Activated CD8-positive, alpha-beta memory T cell treated with anti-CD3 and anti-CD28 coated beads for 48 hours (primary cell): ENCODE measurements at places on chromosomes 4 and X.

GRCh38 chr4:41389356-41389755 lies 132.6 kb downstream of the UCHL1 start:
- DNase-seq: no peak

- no peak for DNase-seq
Observed at GRCh38 chr4:4763822-4764557, 95.5 kb upstream of the MSX1 start.

GRCh38 chr4:81684352-81684751 lies 212.6 kb upstream of the RASGEF1B start:
- no peak for DNase-seq

- DNase-seq: no peak
Observed at GRCh38 chr4:66911880-66912279, 633.4 kb downstream of the CENPC start.

GRCh38 chrX:133290076-133290475 lies 71.9 kb upstream of the TFDP3 start:
- no peak for DNase-seq

GRCh38 chr4:164946810-164947209 lies 30.6 kb downstream of the TRIM61 start:
- DNase-seq: no peak

GRCh38 chr4:110754716-110755115 lies 131.8 kb upstream of the PITX2 start:
- no peak for DNase-seq

DNA sequence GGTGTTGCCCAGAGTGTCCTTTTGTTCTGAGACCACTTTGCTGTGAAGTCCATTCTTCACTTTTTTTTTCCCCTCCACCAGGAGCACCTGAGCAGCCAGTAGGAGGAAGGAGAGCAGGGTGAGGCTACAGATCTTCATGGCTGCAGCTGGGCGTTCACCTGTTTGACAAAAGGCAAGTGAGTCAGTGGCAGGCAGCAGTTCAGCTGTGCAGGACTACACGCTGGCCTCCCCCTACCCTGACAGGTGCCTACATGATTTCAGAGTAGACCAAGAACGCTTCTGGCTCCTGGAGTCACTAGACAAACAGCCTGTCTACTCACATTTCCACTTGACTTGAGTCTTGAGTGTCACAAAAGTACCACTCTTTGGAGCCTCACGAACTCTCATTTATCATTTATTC lies 2.0 kb downstream of the FGFBP1 start:
- DNase-seq: no peak

DNA sequence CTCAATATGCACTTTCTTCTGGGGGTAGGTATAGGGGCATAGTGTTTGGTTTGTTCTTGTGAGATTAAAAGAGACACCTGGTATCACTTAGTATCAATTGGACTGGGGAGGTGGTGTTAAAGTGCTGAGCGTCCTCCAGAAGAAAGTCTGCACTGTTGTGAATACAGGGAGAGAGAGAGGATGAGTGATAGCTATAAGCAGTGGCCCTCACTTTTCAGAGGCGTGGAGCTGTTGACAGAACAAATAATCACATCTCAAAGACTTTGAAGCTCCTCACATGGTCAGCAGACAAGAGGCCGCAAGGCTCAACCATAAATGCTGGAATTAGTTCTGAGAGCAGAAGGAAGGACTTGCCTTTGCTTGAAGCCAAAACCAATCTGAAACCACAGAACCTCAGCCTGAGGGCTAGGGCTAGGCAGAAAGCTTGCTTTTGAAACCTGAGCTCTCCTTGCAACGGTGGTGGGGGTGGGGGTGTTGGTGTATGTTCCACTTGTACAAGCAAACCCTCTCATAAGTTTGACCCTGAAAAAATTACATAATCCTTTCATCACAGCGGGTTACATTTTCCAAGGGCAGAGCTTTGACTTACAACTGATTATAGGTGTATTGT lies 123.2 kb upstream of the SCML1 start:
- no peak for DNase-seq

GRCh38 chrX:153441981-153442380 lies 3.9 kb downstream of the TREX2 start:
- no peak for DNase-seq

DNA sequence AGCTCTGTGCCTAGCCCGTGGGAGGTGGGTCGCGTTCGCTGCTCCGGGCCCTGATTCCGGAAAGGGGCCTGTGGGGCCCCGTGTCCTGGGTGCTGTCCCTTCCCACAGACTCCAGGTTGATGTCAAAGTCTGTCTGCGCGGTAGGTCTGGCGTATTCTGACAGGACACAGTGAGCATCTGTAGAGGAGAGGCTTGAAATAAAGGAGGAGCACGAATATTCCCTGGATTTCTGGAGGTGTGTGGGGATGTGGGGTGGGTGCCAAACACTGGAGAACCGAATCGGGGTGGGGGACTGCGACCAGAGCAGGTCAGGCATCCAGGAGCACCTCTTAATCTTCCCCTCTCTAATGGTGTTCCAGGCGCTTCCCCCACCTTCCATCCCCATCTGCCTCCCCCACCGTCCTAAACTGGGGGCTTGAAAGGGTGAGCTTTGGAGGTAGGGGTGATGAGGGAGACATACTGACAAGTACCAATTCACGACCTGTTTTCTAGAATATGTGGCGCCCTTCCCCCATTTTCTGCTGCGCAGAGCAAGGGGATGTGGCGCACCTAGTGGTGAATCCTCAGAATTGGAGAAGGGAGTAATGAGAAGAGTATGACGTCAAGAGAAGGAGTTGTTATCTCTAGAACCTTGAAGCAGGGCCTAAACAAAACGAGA lies 877 bp downstream of the GPRASP1 start:
- no peak for DNase-seq

- no peak for DNase-seq
Observed at GRCh38 chrX:65608026-65608425, 59.4 kb upstream of the MSN start.

GRCh38 chrX:22078117-22078516 lies 46.0 kb downstream of the PHEX start:
- DNase-seq: no peak

DNA sequence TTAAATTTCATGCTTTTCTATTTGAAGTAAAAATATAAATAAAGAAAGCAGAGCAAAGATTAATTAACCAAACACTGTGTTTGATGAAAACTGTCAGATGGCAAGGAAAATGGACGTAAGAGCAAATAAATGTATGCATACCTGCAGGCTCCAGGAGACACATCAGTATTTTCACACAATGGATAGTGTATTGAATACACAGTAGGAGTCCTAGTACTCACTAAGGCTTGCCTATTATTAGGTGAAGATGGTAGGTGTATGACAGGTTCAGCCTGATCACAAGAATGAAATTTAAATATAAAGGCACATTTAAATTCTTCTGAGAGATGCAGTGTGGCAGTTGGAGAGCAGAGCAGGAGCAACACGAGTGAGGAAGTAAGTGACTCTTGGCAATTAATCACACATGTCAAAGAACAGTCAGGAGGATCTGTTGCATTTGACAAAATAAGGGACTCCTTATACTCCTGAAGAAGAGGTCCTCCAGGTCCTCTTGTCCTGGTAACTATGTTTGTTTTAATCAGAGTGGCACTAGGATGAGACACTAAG lies 106.0 kb upstream of the NDST4 start:
- DNase-seq: no peak

DNA sequence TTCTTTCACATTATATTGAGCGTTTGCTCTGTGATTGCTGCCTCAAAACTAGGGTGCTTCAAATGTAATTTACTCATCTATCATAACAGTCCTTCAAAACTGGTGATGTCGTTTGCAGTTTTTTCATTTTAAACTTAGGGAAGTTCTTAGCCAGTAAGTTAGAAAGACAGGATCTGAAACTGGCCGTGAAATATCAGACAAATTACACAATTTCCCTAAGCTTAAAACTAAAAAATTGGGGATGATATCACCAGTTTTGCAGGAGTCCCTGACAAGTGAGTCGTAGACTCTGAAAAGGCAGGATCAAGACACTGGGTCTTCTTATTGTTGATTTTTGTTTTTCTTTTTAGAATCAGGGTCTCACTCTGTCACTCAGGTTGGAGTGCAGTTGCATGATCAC lies 44.8 kb downstream of the MOB1B start:
- DNase-seq: no peak

DNA sequence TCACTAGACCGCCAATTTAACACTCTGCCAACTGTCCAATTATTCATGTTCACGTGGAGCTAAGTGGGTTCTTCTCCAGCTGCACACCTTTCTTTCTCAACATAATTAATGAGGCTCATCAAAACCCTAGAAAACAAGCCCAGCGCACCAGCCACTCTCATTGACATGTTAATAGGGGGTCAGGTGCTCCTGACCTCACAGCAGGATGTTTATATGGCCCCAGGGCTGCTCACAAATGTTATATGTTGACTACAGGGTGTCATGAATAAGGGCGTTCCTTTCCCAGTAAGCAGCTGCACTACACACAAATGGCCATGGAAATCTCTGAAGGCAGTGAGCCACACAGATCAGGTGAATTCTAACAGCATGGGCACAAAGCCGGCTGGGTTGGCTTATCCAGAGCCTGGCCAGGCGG lies 209.8 kb downstream of the MGST2 start:
- no peak for DNase-seq

DNA sequence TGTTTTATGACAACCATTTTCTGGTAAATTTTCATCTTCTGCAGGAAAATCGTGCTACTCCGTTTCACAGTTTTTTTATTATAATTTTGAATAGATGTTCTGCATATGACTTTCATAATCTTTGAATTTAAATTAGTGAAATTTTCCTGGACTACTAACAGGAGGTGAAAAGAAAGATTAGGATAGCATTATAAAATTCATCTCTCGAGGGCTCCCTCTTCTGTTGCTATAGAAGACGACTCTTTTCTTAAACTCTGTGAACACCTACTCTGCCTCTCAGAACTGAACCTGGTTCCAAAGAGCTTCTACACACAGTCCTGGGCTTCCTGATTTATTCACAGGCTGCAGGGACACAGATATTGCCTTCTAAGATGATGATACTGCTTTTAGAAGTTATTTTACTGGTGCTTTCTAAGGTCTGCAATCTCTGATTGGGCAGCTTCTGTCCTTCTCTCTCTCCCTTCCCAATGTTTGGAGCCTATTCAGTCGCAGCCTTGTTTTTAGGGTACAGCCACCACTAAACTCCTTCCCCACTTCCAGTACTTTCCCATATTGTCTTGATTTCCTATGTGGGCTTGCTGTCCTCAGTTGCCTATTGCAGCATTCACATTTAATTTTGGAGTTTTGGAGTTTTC lies 10.1 kb upstream of the SAP30 start:
- DNase-seq: no peak

GRCh38 chr4:26590639-26591038 lies 6.8 kb downstream of the TBC1D19 start:
- DNase-seq: no peak

DNA sequence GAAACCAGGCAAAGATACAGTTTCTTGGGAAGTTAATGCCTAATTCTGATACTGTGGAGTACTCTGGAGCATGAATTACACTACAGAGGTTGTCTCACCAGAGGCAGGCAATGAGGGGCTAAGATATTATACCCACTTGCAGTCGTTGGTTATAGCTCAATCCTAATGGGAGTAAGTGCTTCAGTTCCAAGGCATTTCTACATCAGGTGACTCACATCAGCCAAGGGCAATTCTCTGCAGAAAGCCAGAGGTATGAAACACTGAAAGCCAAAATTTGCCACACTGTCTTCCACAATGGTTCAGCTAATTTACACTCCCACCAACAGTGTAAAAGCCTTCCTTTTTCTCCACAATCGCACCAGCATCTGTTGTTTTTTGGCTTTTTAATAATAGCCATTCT lies 174.0 kb upstream of the IL15 start:
- DNase-seq: no peak

GRCh38 chr4:122073615-122074014 lies 78.5 kb upstream of the BLTP1 start:
- DNase-seq: no peak
